Frontal cortex (tissue), 4 donors: ENCODE measurements at places on chromosomes 13 and 19. TPM values are rescaled to one million over a fixed set of nuclear protein-coding genes. Genes with fewer than 3 reads are reported as not detected.

The UNC13A gene
- 27.3 TPM for total RNA-seq

The PCDH8 gene
- 72.2 TPM for total RNA-seq

The CEACAM8 gene
- total RNA-seq = under 0.01 TPM

The NLRP7 gene
- 0.82 TPM for total RNA-seq

The CDC42EP5 gene
- 4.1 TPM for total RNA-seq

The SLC25A41 gene
- total RNA-seq = 0.41 TPM

The OSCAR gene
- total RNA-seq = not detected

The CHST8 gene
- 5.3 TPM for total RNA-seq

The CCDC61 gene
- total RNA-seq = 2.9 TPM

The PNMA8A gene
- 68.1 TPM for total RNA-seq

The CCL25 gene
- 1.2 TPM for total RNA-seq

The ELSPBP1 gene
- not detected for total RNA-seq

The NUMBL gene
- total RNA-seq = 16.7 TPM

The FUT2 gene
- total RNA-seq = under 0.01 TPM

The LRG1 gene
- under 0.01 TPM for total RNA-seq

The GPR12 gene
- total RNA-seq = 39.5 TPM

The ZNF530 gene
- 3.7 TPM for total RNA-seq

The C13orf42 gene
- under 0.01 TPM for total RNA-seq

The AP1M1 gene
- 28.1 TPM for total RNA-seq

The KCNN1 gene
- 16.3 TPM for total RNA-seq

The GRIN3B gene
- total RNA-seq = under 0.01 TPM

The CTXN1 gene
- total RNA-seq = 9.4 TPM

The C1QTNF9B gene
- 0.41 TPM for total RNA-seq

The LILRA1 gene
- total RNA-seq = not detected

The DCT gene
- total RNA-seq = 0.41 TPM

The KIR2DL4 gene
- total RNA-seq = not detected

The RANBP3 gene
- 41.6 TPM for total RNA-seq

The ATP8A2 gene
- total RNA-seq = 63.6 TPM

The PLA2G4C gene
- 11.4 TPM for total RNA-seq

The SKA3 gene
- 16.3 TPM for total RNA-seq

The PTOV1 gene
- total RNA-seq = 109 TPM

The SPRED3 gene
- 1.6 TPM for total RNA-seq

The TNFSF13B gene
- total RNA-seq = 1.6 TPM

The SHISA7 gene
- 4.5 TPM for total RNA-seq

The POSTN gene
- 2.0 TPM for total RNA-seq

The TPTE2 gene
- 0.41 TPM for total RNA-seq

The SSC5D gene
- under 0.01 TPM for total RNA-seq

The ARRDC5 gene
- not detected for total RNA-seq

The ZNF582 gene
- total RNA-seq = 4.5 TPM

The FCHO1 gene
- total RNA-seq = 26.1 TPM

The SERPINE3 gene
- total RNA-seq = 0.41 TPM

The ZNF284 gene
- total RNA-seq = 11.8 TPM

The SLITRK6 gene
- 2.4 TPM for total RNA-seq

The CEACAM16 gene
- not detected for total RNA-seq

The RNASEH2A gene
- total RNA-seq = 15.9 TPM

The VSTM2B gene
- total RNA-seq = 28.9 TPM

The APOC4 gene
- not detected for total RNA-seq
